ENCODE measurements at places on chromosomes 4 and X.

GRCh38 chr4:6755088-6755753 is 27.3 kb upstream of the KIAA0232 start:
- no peak for DNase-seq

- DNase-seq: no peak
Measured at GRCh38 chr4:142324572-142324971, 521.5 kb downstream of the INPP4B start.

- DNase-seq: no peak
Measured at GRCh38 chr4:38803833-38804653, 548 bp downstream of the TLR1 start.

DNA sequence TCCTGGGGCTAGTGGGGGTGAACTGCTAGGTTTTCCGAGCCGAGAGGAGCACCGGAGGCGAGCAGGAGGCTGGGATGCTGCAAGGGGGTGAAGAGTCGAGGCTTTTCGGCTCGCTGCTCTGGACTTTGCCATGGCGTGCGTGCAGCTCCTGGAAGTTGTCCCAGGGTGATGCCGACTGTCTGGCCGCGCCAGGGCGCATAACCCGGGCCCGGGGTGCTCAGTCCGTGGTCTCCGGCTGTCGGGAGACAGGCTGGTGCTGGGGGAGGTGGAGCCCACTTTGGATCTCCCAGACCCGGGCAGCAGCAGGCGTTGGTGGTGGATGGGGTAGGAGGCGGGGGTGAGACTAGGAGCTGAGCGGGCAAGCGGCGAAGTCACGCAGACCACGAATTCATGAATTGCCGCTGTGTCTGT is 793 bp downstream of the GRIA3 start:
- DNase-seq: no peak

GRCh38 chr4:74627504-74627903 is 166.8 kb downstream of the BTC start:
- DNase-seq: no peak

DNA sequence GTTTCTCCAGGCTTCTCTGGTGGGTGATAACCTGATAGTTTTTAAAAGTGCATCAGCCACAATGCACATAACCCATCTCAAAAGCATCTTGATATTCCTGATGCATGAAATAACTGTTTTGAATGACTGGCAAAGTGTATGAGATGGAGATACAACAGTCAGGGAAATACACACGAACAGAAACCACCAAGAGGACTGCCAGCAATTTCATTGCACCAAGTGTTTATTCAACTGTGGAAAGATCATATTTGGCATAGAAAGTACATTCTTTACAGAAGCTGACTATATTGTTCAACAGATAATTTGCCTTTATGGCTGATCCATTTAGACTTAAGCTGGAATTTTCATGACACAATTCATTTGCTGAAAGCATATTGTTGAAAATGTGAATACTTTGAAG is 139.5 kb downstream of the SLIT2 start:
- DNase-seq: no peak
